Fibroblast of skin of scalp (primary cell): ENCODE measurements at places on chromosomes 4 and X.

DNA sequence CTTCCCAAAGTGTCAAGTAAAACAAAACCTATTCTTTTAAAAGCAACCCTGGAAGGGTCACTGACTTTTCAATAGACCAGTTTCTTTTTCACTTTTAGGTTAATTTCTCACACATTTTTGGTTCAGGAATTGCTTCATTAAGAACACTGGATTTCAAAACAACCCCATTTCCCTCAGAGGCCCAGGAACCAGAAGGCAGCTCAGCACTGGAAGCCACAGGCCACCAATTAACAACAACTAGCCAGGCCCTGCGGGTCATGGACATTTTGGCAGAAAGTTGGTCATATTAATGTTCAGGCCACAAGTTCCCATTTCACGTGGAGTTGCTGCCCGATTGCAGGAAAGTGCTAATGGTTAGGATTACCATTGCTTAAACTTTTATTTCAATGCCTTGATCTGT, 39.8 kb downstream of the HAND2 start:
- DNase-seq: no peak

GRCh38 chr4:28386776-28387175, 1526.1 kb downstream of the STIM2 start:
- DNase-seq: no peak

DNA sequence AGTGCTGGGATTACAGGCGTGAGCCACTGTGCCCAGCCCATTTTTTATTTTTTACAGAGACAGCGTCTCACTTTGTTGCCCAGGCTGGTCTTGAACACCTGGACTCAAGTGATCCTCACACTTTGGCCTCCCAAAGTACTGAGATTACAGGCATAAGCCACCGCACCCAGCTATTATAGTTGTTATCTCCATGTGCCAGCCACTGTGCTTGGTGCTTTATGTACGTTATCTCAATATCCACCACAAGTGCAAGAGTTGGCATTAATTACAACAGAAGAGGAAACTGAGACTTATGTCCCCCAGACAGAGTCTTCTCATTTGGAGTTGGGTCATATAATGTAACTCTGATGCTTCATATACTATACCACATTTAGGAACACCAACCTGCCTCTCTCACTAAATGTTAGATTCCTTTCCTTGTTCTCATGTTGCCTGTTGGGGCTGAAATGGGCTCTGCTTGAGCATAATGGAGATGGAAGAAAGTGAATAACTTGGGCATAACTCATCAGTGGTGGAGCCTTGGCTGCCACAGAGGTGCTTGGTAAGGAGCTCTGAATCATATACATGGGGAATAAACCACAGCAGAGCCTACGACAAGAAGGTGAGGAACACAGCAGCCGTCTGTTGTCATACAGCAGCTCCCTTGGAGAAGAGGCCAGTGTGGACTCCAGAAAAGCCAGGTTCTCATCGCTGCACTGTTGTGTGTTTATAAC, 84.3 kb downstream of the SPRY1 start:
- DNase-seq: peak; percentile 47

- no peak for DNase-seq
Observed at GRCh38 chr4:105896461-105896942, 1.2 kb downstream of the NPNT start.

GRCh38 chr4:147994076-147994475, 262.2 kb downstream of the ARHGAP10 start:
- peak; percentile 23 for DNase-seq

GRCh38 chr4:183541752-183542040, 36.8 kb downstream of the ING2 start:
- DNase-seq: peak; percentile 11

- DNase-seq: no peak
Observed at GRCh38 chrX:3713937-3714434, 537 bp upstream of the PRKX start.

DNA sequence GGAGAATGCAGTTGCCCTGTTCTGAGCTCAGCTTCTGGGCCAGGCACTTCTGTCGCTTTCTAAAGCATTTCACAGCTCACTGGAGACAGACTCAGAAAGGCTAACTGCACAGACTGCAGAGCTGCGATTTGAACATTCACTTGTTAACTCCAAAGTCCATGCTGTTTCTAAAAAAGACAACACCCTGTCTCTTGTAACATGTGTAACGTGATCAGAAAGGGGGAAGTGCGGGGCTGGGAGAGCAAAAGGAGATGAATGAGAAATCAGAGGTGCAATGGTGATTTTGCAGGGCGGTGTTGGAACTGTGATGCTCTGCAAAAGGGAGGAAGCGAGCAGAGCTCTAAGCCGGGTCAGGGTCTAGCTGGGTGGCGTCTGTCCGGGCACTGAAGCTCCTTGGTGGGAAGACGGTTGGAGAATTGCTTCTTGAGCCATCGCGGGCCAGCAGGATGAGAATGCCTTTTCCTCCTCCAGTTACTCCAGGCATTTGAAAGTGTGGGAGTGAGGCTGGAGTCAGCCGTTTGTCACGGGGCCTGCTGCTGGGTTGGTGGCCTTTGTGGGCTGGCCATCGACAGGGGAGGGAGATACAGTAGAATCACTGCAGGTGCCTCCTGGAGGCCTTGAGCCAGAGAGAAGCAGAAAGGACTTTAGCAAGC, 20.3 kb downstream of the TBC1D14 start:
- DNase-seq: no peak

- DNase-seq: no peak
Observed at GRCh38 chr4:140595065-140595464, 26.3 kb upstream of the UCP1 start.

- DNase-seq: peak; percentile 43
Observed at GRCh38 chr4:78336093-78336943, 215.3 kb upstream of the ANXA3 start.

DNA sequence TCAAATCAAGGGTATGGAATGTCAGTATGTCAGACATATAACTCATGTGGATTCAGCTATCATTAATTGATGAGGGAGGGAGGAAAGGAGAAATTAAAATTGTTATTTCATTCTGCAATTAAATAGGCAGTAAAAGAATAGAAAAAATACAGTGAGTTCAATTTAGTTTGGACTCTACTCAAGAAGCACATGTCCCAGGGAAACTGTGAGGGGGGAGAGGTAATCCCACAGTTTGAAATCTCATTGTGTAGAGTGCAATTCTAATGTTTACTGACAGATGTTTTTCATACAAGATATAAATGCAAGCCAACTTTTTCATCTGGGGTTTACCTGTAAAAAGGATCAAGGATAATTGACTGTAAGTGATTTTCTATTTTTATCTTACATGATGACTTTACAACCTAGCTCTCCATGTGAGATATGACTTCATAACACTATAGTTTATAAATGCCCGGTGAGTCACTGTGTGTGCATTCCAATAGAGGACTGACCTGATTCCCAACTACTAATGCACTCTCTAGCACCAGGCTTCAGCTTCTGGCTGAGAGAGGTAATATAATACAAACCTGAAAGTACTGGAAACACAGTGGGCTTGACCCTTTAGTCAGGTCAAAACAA, 35.2 kb upstream of the SCD5 start:
- peak; percentile 79 for DNase-seq

DNA sequence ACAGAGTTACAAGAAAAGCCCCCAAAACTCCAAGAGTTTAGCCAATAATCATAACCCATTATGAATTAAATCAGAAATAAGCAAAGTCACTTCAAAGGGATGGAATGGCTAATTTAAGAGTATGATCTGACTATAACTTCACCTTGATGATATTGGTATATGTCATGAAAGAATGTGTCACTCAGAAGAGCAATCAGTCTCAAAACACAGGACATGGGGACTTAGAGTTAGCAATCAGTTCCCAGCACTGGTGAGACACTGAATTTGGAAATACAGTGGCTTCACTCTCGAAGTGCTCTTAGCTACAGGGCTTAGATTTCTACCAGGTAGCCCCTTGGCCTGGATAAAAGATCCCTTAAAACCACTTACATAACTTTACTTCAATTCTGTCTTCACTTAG, 65.7 kb upstream of the EXOC1L start:
- DNase-seq: no peak

DNA sequence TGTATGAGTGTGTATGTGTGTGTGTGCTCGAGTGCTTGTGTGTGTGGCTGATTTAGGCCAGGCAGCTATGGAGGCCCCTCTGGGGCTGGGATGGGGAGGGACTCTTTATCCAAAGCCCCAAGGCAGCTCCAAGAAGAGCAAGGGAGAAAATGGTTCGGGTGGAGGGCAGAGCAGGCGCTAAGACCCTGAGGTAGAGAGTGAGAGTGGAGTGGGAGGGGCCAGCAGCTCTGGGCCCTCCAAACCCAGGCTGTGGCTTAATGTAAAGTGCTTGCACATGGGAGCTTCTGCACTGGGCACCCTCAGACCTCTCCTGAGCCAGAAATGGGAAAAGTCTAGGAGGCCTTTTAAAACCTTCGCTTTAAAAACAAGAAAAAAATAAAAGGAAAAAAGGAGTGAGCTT, 233.5 kb upstream of the PSAPL1 start:
- no peak for DNase-seq

- no peak for DNase-seq
Observed at GRCh38 chr4:8107146-8107657, 51.4 kb downstream of the ABLIM2 start.

GRCh38 chrX:123964156-123964834, 2.8 kb downstream of the STAG2 start:
- DNase-seq: peak; percentile 17

GRCh38 chrX:47523297-47523696, 37.7 kb upstream of the ARAF start:
- DNase-seq: peak; percentile 69

GRCh38 chrX:65910899-65911298, 129.0 kb downstream of the VSIG4 start:
- no peak for DNase-seq

- no peak for DNase-seq
Observed at GRCh38 chr4:1903035-1903434, 31.8 kb downstream of the NSD2 start.

- no peak for DNase-seq
Observed at GRCh38 chr4:5707778-5708448, 446 bp downstream of the EVC2 start.

GRCh38 chr4:3372933-3373465, 68.8 kb upstream of the HGFAC start:
- no peak for DNase-seq

- no peak for DNase-seq
Observed at GRCh38 chr4:188495169-188495568, 355.9 kb downstream of the TRIML1 start.

GRCh38 chrX:7574325-7574724, 268.6 kb upstream of the VCX start:
- peak; percentile 11 for DNase-seq

DNA sequence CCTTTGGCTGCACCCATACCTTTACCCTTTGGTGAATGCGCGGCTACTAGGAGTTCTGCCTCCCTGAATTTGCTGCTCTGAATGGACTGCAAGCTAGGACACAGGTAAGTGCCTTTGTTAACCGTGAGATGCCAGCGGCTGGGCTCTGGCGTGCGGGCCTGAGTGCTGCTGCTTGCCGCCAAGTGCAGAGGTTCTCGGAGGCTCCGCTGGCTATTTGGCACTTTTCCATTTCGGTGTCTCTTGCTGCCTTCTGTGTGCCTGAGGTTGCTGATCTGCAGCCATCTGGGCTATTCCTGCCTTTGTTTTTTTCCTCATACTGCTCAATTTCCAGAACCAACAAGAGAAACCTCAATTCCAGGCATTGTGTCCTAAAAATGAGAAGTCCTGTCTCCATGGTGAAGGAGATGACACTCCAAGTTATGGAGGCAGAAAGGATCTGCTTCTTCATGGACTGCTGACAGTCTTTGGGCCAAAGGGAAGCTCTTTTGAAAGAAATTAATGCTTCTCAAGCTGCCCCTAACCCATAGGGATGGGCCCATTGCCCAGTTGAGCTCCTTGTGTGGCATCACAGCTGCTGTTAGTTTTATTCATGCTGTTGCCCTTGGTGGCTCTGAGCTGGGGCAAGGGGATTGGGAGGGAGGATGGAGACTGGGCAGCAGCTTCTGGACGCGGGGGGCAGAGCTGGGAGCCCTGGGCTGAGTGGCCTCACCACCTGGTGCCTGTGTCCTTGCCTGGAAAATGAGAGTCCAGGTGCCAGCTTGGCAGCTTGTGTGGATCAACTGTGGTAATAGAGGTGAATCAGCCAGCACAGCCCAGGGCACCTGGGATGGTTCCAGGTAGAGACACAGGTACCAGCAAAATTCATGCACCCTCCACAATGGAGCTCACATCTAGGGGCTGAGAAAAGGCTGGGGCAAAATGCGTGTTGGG, 3.8 kb upstream of the TBC1D14 start:
- no peak for DNase-seq

GRCh38 chr4:48792348-48793006, 12.4 kb upstream of the FRYL start:
- DNase-seq: no peak

GRCh38 chr4:139403462-139403861, 50.5 kb upstream of the RAB33B start:
- DNase-seq: no peak

- DNase-seq: peak; percentile 40
Observed at GRCh38 chr4:119025420-119025819, 110.2 kb upstream of the MYOZ2 start.

GRCh38 chr4:24640366-24640765, 56.0 kb upstream of the DHX15 start:
- no peak for DNase-seq

- no peak for DNase-seq
Observed at GRCh38 chrX:39720945-39721344, 376.8 kb downstream of the BCOR start.

GRCh38 chrX:154595559-154596249, 10.8 kb downstream of the CTAG1A start:
- peak; percentile 7 for DNase-seq

- DNase-seq: peak; percentile 67
Observed at GRCh38 chr4:128346054-128346716, 58.6 kb upstream of the PGRMC2 start.

DNA sequence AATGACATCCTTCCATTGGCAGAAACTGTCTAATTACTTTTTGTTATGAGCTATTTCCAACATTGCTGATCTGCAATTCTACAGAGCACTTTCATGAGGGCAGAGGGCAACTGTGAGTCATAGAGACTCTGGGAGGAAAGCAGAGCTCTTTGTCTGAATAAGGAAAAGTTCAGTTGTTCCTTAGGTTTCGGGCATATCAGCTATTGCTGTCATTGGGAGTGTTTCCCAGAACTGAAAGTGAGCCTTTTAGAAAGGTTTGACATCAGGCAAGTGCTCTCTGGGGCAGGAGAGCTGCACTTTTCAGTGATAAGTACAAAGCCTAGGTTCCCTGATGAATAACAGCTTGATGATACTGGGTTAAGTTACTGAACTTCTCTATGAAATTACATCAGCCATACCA, 119.2 kb upstream of the EDNRA start:
- DNase-seq: peak; percentile 88

GRCh38 chr4:142095886-142096605, 459.7 kb downstream of the IL15 start:
- peak; percentile 96 for DNase-seq

GRCh38 chrX:51461053-51462044, 35.0 kb downstream of the NUDT11 start:
- peak; percentile 23 for DNase-seq

DNA sequence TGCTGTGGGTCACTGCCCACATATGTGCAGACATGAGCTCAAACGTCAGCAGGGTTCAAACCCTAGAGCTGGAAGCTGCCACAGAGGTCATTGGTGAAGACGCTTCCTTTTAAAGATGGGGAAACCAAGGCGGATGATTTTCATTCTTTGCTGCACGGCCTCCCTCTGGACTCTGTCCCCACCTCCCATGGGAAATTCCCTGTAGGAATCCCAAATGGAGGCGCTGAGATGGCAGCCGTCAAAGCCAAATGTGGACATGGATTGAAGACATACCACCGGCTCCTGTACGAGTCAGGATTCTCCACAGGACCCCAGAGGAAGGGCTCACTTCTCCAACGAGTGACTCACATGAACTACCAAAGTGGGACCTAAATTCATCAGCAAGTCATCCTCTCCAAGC, 286.4 kb downstream of the CRLF2 start:
- DNase-seq: no peak
